MV-4-11 (cell line): ENCODE measurements at places on chromosomes 1 and 21.

DNA sequence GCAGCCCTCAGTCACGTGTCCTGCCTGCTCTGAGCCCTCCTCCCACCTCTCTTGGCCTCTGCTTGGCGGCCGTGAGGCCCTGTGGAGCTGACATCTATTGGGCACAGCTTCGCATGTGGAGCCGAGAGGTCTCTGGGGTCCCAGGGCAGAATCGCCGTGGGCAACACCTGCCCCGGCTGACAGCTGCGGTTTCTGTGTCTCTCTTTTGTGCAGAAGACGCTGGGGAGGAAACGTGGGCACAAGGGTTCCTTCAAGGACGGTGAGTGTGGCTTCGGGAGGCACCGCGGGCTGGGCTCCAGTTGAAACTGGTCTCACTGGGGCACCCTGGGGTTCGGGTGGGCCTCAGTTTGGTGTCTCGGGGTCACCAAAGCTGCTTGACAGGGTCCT is 11.5 kb downstream of the ARHGEF16 start:
- DNase-seq = no peak

DNA sequence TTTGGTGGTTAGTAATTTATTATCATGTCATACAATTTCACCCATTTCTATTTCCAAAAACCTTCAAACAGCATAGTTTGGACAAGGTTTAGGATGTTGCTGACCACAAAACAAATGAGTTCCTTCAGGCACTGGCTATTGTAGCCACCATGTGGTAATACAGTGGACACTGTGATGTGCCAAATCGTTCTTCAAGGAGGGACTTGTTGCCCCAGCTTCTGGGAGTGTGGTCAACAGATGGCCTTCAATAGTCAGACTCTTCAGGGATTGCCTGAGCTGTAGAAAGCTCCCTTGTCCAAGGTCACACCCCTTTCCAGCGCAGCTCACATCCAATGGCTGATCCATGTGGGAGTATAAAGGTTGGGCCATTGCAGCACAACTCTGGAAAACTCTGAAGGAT is 2.6 kb downstream of the PDE4B start:
- no peak for DNase-seq

- DNase-seq = no peak
Observed at GRCh38 chr1:160400223-160400645, at the start of gene VANGL2. TSS of gene VANGL2 (plus strand) at chr1:160400564. CDS start at chr1:160415838, 15,274 bp downstream.

- no peak for DNase-seq
Observed at GRCh38 chr1:202037706-202038296, 27.4 kb downstream of the ELF3 start.

DNA sequence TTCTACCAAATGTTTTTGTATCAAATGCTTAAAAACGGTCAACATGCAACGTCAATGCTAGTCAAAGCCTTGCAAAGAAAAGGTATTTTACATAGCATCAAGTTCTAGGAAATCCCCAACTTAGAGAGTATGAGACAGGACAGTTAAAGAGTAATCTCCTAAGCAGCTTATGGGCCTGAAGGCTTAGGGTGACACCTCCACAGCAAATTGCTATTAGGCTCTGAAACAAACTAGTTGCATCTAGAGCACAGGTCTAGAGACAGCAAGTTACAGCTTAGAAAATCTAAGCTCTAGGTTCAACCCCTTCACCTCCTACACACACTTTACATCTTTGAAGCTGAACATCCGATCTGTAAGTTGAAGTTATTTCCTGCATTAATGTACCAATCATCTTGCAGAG is 13.7 kb downstream of the PABPC4 start:
- DNase-seq = no peak

GRCh38 chr1:183942933-183943693 is 94.4 kb downstream of the COLGALT2 start:
- DNase-seq = peak; percentile 99

DNA sequence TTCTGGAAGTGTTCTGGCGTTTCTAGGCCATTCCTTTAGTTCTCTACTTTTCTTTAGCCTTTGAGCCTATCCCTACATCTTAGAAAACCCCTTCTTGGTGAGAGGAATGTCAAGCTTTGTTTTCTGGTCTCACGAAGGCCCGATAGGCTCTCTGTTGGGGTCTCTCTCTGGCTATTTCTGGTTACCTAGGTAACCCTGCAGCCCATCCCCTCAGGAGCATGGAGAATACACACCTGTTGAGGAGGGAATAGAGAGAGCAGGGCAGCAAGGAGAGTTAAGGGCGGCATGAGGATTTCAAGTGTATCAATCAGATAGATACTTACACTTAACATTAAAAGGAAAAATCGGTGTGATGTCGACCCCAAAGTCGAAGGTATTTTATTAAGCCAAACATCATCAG is 45.7 kb downstream of the LRRC8D start:
- no peak for DNase-seq

DNA sequence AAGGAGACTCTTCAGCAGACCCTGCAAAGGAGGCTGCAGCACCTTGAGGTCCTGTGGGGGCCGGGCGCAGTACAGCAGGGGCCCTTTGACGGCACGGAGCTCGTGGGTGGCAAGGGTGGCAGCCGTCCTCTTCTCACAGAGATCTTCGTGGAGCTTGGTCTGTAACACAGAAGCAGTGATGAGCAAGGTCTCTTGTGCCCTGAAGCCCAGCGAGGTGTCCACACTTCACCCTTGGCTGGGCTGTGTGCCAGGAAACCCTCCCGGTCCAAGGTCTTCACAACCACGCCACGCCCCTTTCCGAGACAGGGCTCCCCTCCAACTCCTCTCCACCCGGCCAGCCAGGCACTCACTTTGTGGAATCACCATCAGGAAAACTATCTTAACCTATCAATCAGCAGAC is 11.3 kb downstream of the LRRC47 start:
- no peak for DNase-seq

DNA sequence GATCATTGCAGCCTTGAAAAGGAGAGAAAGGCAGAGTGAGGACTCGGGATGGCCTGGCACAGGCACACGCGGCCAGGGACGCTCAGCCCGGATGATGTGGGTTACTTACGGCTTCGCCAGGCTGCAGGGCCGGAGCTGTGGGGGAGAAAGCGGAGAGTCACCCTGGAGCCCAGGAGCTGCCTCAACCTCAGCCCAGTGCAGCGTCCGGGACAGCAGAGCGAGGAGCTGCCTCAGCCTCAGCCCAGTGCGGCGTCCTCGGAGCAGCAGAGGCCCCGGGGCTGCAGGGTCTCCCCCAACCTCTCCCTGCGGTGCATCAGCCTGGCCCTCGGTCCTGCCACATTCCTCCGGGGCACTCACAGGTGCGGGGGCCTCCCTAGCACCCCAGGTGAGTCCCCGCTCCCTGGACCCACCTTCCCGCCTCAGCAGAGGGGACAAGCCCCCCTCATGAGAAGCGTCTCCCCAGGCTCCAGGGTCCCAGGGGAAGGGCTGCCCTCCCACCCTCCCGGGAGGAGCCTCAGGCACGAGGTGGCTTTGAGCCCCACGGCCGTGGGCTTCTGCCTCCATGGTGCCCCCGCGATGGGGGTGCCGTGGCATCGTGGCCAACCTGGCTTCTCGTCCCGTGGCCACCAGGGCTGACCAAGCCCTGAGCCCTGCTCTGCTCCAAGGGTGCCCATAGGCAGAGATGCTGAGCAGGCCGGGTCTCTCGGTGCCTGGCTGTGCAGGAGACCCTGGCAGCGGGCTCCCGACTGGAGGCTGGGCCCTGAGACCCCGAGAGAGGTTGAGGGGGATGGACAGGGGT is 10.5 kb upstream of the RNF223 start:
- no peak for DNase-seq

DNA sequence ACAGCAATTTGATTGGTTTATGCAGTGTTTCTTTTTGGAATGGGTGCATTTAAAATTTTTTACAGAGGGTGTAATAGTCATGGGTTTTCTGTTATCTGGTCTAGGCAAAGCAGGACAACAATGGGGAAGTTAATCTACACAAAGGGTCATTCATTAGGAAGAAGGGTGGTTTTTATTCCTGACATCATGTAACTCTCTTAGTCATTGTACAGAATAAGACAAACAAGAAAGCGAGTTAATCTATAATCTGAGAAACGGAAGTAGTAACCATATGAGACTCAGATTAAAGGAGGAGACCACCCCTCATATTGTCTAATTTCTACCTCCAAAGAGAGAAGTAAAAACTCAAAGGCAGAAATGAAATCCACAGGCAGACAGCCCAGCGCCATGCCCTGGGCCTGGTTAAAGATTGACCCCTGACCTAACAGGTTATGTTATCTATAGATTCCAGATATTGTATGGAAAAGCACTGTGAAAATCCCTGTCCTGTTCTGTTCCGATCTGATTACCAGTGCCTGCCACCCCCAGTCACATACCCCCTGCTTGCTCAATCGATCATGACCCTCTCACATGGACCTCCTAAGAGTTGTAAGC is 10.5 kb upstream of the IFI6 start:
- DNase-seq = no peak

DNA sequence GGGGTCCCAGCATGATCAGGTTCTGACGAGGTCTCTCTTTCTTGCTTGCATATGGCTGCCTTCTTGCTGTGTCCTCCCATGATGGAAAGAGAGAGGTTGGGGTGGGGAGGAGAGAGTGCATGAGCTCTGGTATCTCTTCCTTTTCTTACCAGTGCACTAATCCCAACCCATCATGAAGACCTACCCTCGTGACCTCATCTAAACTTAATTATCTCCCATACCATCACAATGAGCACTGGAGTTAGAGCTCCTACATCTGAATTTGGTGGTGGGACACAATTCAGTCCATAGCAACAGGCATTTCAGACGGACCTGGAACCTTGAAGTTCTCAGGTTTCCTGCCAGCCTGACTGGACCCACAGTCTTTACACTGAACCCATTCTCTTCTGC is 125.2 kb upstream of the ZNF648 start:
- no peak for DNase-seq

GRCh38 chr1:55217226-55217986 is 2.2 kb upstream of the USP24 start:
- peak; percentile 92 for DNase-seq

- DNase-seq = peak; percentile 47
Observed at GRCh38 chr1:183685112-183685713, 32.1 kb upstream of the APOBEC4 start.

DNA sequence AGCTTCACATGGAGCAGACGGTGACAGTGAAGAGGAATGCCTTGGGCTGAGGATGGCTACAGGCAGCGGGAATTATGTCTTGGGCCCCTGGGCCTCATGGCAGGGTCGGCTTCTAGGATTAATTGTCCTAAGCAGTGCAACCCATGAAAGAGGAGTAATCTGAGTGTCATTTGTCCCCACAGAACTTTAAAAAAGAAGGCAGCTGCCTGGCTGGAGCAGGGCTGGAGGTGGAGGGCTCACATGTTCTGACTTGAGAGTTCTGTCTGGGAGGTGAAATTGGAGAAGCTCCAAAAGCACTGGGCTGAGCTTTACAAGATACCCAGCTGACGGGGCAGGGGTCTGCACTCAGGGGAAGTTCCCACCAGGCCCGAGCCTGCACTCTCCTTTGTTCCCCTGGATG is 22.6 kb downstream of the CACNA1S start:
- no peak for DNase-seq

- DNase-seq = no peak
Observed at GRCh38 chr1:53893999-53894636, at the start of gene DIO1. TSS of gene DIO1 (plus strand) at chr1:53894187. CDS start at chr1:53894211, 24 bp downstream.

- DNase-seq = no peak
Observed at GRCh38 chr1:89529196-89529595, 4.6 kb downstream of the LRRC8B start.

DNA sequence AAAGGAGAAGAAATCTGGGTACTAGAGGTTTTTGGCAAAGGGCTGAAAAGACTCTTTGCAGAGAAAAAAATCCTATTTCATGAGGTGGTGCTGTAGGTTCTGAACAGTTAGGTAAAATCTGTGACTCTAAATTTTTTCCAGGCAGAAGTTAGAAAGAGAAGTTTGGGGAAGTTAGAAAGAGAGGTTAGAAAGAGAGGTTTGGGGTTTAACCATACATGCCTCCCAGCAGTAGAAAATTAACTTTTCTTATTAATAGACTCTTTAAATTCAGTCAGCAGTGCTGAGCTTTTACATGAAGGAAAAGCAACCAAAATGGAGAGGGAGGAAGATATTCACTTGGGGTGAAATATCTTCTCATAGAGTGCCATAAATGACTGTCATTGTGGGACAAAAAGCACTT is 12.2 kb downstream of the AMY1C start:
- DNase-seq = peak; percentile 39

DNA sequence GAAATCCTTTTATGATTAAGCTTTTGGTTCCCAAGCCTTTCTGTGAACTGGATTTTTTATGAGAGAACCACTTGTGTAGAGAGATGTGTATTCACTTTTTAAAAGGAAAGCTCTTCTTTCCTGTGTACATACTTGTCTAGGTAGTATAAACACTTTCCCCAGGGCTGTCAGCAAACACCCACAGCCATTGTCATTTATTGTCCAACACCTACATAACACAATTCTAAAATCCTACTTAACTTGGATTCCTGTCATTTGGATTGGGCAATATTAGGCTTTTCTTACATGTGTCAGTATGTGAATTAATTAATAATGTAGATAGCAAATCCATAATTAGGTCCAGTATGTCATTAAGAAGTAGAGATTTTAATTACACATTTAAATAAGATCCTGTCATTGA is 12.3 kb downstream of the DDX20 start:
- no peak for DNase-seq

DNA sequence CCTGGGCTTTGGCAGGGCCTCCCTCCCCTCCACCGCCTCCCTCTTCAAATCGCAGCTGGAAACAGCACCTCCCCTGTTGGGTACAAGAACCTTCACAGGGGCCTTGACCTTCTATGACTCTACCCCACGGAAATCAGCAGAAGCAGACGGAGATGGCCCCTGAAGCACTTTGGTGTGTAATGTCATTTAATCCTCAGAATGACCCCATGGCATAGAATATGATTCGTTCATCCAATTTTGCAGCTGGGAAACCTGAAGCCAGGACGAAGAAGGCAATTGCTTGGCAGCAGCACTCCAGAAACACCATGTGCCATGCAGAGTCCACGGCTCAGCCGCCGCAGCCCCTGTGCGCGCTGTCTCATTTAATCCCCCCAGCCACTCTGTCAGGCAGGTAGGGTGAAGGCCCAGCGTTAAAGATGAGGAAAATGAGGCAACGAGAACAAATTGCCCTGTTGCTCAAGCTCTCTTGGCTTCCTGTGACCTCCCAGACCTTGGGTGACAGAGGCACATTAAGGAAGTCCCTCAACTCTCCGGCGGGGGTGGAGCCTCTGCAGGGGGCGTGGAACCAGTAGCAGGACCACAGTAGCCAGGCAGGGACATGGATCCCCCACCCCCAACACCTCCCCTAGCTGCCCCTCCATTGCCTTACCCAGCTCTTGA is 25.8 kb upstream of the LAPTM5 start:
- DNase-seq = peak; percentile 83

- peak; percentile 32 for DNase-seq
Observed at GRCh38 chr1:66767626-66768025, 15.4 kb downstream of the DYNLT5 start.

GRCh38 chr21:14382486-14382834 is 486 bp downstream of the HSPA13 start:
- DNase-seq = no peak
